ENCODE measurements at places on chromosomes 1 and 21.

- peak; percentile 3 for DNase-seq
Measured at GRCh38 chr1:237677979-237678378, 212.7 kb downstream of the ZP4 start.

DNA sequence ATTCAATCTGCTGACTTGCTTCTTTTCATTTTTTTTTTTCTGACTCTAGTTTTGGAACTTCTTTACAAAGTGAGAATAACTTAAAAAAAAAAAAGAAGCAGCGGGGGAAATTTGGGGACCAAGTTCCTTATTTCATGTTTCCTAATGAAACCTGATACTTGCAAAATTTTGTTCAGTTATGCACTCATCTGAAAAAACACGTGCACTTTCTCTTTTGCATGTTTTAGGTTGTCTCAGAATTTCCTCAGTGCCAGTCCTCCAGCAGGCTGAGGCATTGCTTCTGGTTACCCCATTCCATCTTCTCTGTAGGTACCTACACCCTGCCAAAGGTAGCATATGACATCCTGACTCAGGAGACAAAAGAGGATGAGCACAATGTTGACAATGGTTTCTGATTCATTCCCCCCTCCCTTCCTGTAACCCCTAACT, 299.7 kb downstream of the GRIK1 start:
- DNase-seq: no peak

- DNase-seq: no peak
Measured at GRCh38 chr1:9853249-9853595, 29.5 kb upstream of the CLSTN1 start.

GRCh38 chr1:229114315-229114714, 156.6 kb upstream of the RAB4A start:
- no peak for DNase-seq

GRCh38 chr1:38076038-38076437, 29.4 kb upstream of the POU3F1 start:
- no peak for DNase-seq

- no peak for DNase-seq
Measured at GRCh38 chr1:938711-939489, 15.2 kb downstream of the SAMD11 start.

DNA sequence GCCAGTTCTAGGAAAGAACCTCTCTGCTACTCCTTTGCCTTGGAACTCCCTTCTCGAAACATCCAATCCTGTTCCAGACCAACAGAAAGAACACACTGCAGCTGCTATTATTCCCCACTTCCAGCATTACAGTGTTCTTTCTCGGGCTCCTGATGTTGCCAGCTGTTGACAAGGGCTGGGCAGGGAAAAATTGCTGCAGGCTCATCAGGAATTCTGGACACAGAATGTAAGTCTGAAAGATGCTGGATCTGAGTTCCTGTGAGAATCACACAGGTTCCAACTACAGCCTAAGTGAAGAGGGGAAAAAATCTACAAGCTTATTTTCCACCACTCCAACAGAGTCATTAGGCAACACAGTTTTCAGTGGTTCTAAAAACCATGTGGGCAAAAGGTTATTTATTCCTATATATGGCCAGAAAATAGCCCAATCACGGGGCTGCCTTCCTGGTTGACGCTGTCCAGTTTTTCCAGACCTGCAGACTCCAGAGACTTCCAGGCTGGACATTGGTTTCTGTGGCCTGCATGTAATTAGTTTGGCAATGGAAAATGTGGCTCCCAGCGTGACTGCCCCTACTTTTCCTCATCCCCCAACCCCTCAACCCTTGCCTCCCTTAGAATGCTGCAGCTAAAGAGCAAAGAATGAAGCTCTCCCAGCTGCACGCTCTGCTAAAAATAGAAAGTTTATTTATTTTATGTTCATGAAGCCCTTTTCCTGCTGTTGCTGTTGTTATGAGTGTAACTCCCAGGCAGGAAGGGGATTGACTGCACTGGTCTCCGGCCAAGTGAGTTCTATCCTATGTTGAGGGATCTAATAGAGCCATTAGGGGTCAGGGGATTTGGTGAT, 8.3 kb upstream of the KIAA0040 start:
- no peak for DNase-seq

- no peak for DNase-seq
Measured at GRCh38 chr1:230032516-230033281, 34.3 kb upstream of the GALNT2 start.
